LoVo (cell line): ENCODE measurements at places on chromosomes 5 and 9.

DNA sequence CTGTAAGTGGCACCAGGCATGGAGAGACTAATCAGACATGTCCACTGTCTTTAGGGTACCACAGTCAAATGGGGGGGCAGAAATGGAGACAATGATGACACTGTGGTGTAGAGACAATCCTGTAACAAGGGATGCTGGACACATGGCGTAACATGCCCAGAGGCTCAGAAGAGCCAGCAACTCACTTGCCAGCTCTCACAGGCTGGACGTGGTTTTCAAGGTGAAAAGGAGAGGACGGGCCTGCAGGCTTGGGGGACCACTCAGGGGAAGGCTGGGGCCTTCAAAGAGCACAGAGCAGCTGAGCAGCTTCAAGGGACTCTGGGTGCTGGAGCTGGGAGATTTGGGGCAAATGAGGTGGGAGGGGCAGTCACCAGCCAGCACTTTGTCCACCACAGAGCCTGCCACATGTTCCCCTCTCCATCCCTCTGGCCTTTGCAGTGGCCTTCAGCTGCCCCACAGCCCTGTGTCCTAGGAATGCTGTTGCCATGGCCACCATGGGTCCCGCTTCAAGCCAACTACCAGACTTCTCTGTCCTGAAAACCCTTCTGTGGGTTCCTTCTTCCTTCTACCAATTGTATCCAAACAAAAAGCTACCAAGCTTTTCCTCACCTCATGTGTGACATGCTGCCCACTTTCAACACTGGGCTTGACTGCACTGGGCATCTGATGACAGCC is 140.4 kb downstream of the GABBR2 start:
- no peak for DNase-seq

- no peak for DNase-seq
Observed at GRCh38 chr9:124767821-124768220, 3.3 kb downstream of the NR6A1 start.

- no peak for DNase-seq
Observed at GRCh38 chr9:97737429-97737828, 40.3 kb upstream of the XPA start.

DNA sequence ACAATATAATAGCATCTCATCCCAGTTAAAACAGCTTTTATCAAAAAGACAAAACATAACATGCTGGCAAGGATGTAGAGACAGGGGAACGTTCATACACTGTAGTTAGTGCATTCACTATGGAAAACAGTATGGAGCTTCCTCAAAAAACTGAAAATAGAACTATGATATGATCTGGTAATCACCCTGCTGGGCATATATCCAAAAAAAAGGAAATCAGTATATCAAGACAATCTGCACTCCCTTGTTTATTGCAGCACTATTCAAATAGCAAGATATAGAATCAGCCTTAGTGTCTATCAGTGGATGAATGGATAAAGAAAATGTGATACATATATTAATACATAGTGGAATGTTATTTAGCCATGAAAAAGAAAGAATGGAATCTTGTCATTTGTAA is 88.5 kb downstream of the PBX3 start:
- DNase-seq = no peak

GRCh38 chr5:148965511-148966265 is 97.2 kb downstream of the SH3TC2 start:
- DNase-seq = peak; percentile 73

DNA sequence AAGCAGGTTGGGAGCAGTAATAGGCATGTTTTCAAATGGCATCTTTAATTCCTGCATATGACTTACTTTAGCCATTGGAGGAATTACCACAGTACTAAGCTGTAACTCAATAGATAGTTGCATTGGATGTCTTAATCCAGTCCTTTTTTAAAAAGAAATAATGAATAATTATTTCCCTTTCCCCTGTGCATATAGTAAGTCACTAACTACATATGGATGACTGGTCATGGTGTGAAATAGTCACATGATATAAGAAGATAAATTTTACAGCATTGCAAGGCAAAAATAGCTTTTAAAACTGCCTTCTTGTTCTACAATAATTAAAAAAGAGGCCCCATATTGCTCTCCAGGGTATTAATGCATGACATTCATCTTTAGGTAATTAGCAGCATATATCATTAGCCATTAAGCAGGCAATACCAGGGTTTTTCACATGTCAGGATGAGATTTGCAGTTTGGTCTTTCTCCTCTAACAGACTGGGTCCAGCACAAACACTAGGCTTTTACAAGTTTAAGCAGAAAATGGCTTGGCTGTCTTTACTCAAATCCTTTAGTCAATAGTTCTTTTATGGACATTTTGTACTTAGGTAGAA is 606.4 kb upstream of the RORB start:
- no peak for DNase-seq

- DNase-seq = no peak
Observed at GRCh38 chr9:70093944-70094343, 50.3 kb downstream of the MAMDC2 start.

GRCh38 chr9:106731910-106732309 is 131.1 kb upstream of the ZNF462 start:
- DNase-seq = no peak

DNA sequence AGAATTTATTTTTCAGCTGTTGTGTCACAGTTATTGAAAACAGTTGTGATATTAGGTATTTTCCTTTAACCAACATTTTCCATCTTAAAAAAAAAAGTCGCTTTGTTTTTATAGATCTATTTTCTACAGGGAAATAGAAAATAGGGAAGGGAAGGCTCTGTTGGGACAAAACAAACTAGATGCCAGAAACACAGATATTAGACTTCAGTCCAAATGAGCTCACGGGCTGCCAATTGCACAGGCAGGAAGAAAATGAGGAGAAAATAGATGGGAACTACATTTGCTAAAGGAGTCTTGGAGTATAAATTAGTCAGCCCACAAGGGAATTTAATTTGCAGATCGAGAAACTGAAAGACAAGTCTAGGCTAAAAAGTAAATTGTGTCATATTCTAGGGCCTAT is 21.4 kb upstream of the ISOC1 start:
- DNase-seq = no peak
